LNCaP clone FGC (cell line): ENCODE measurements at places on chromosomes 12 and 14.

DNA sequence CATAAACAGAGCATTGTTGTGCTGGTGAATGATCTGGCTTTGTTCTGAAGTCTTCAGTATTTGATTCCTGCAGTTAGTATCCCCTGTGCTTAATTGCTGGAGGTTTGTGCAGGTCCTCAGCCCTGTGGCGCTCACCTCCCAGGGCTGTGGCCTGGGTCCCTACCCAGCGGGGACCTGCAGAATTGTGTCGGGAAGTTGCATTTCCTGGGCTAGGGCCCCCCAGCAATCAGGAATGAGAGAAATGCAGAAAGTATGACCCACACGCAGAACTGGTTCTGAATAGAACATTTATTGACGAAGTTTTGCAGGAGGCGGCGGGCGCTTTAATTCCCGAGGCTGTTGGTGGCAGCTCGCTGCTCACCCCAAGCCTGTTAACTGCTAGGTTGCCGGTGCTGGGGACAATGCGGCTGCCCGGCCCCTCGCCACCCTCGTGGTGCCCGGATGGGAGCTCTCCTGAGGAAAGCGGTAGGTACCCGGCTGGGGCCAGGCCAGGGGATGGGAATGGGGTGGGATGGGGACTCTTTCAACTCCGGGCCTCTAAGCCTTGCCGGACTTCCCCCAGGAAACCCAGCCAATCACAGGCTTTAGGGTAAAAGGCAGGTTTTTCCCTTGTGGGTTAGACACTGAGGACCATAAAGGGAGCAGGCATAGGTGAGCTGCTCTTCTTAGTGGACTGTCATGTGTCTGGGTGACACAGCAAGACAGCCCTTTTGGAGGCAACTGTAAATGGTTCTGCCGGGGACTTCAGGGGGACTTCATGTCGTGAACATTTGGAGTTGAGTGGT is 11.6 kb downstream of the PLEKHG3 start:
- no peak for DNase-seq

GRCh38 chr14:73208390-73208789 is 28.9 kb upstream of the PAPLN start:
- no peak for DNase-seq

- no peak for DNase-seq
These were observed 92.9 kb upstream of the TBX3 start for GRCh38 chr12:114776731-114777442.

- no peak for DNase-seq
These were observed 9.5 kb downstream of the CNTN1 start for GRCh38 chr12:40701756-40702155.

GRCh38 chr12:49200919-49201594 is 12.2 kb upstream of the TUBA1A start:
- DNase-seq = peak; percentile 49

DNA sequence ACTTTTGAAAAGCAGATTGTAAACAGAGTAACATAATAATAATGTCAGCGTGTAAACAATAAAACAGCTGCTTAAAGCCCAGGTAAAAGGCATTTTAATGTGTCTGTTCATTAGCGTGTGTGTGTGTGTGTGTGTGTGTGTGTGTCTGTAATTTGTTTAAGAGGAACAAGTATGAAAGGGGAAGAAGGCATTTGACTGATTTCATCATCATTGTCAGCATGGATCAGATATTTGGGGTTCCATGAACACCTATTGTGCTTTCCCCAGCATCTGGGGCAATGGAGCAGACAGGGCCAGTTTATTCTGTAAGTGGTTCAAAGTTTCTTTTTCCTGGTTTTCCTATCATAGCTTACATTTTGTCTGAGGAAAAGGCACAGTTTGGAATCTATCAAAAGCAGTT is 28.9 kb downstream of the SLC25A21 start:
- DNase-seq = no peak

- DNase-seq = no peak
These were observed 1211.4 kb downstream of the VRK1 start for GRCh38 chr14:98008381-98009113.

- no peak for DNase-seq
These were observed 617.5 kb downstream of the VRK1 start for GRCh38 chr14:97414718-97415098.

DNA sequence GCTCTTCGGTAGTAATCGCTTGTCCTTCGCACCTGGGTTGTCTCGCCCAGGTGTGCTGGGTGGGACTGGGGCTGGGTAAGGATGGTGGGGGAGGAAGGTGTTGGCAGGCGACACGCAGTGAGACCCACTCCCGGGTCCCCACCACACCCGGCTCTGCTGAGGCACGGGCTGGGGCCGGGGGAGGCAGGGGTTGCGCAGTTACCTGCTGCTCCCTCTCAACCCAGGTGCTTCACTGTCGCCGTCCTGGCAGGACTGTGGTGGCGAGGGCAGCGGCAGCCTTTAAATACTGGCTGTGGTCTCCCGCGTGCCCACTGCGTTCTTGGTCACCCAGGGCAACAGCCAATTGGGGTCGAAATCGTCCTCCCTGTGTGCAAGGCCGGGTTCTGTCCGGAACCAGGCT is at the start of gene CCER1:
TSS of gene CCER1 (minus strand) at position 256 of the 400 bp plus-strand sequence. CDS start 434 bp downstream, outside the sequence.
- DNase-seq = no peak

DNA sequence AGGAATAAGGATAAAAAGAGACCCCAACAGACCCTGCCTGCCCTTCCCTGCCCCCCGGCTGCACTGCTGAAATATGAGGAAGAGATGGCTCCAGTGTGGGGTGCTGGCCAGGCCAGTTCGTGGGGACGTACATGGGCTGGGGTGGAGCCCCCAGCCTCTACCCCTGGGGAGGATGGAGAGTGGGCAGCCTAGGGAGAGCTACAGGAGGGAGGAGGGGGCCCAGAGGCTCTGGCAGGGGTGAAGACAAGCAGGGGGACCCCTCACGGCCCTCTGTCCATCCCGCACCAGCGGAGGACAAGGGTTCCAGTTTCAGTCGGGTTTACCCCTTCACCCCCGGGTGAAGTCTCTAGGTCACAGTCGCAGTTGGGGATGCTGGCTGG is 11.0 kb upstream of the RPLP0 start:
- DNase-seq = no peak

DNA sequence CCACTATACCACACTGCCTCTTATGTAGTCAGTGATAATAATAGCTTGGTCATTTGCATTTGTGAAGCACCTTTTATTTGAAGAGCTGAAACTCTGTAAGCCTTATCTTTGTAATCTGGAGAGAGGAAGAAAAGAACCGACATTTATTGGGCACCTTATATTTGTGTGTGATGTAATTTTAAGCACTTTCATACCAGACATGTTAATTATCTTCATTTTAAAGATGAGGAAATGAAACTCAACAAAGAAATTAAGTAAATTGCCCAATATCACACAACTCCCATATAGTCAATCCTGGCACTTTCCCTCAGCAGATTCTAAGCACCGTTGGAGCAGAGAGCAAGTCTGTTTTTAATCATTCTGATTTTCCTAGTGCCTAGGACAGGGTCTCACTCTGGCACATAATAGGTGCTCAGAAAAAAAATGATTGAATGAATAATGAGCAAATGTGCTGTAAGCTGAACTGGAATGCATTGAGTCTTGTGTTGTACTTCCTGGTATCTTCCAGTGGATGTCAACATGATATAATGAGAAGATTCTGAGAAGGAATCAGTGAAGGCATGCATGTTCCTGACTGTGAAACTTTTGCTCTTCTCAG is 418.9 kb downstream of the ZFP36L1 start:
- no peak for DNase-seq

DNA sequence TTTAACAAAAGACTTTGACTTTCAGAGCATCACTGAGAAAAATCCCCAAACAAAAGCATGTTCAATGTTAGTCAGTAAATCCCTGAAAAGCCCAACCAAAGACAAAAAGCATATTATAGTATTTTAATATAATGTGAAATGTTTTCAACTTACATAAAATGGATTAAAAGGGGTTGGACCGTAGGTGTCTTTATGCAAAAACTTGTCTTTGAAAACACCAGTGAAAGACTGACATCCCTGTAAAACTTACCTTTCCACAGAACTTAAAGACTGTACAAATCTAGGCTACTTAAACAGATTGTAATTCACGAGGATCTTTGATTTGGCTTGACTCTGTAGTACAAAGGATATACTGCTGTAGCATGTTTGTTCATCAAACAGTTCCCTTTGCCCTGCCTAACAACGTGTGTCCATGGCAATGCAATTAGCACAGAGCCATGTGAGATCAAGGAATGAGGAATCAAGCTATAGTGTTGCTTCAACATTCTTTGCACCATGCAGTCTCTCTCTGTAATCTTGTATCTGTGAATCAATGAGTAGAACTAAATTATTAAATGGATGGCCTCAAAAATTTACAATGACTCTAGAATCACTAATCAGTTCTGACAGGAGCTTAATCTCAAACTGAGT is 138.5 kb upstream of the SYT1 start:
- DNase-seq = peak; percentile 81

DNA sequence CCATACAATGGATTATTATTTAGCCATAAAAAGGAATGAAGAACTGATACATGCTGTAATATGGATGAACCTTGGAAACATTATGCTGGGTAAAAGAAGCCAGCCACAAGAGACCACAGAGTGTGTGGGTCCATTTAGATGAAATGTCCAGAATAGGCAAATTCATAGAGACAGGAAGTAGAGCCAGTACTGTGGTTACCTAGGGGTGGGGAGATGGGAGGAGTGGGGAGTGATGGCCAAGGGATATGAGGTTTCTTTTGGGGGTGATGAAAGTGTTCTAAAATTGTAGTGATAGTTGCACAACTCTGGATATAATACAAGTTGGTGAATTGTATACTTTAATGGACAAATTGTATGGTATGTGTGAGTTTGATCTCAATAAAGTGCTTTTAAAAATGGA is 18.6 kb downstream of the JDP2 start:
- DNase-seq = no peak

GRCh38 chr12:101501410-101501995 is 26.4 kb downstream of the SPIC start:
- peak; percentile 50 for DNase-seq

GRCh38 chr14:34642595-34642994 is 12.6 kb upstream of the SNX6 start:
- DNase-seq = no peak

GRCh38 chr12:96094201-96094600 is 58.8 kb upstream of the LTA4H start:
- peak; percentile 56 for DNase-seq

DNA sequence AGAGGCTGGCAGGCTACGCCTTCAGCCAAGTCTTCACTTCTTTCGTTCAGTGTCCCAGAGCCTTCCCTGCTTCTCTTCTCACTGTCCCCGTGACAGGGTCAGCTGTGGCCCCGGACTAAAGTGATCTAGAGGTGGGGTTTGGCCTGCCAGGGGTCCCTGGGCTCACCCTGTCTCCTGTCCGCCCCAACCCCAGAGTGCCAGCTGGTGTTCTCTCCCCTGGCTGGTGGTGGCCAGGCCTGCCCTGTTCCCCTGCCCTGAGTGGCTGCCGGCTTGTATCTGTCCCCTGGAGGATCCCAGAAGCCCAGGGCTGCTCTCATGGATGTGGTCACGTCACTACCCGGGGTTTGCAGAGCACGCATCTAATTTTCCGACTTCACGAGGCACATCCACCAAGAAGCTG is 297.4 kb downstream of the GLT1D1 start:
- DNase-seq = no peak

GRCh38 chr14:34633742-34634141 is 3.8 kb upstream of the SNX6 start:
- DNase-seq = no peak

GRCh38 chr14:73823339-73823885 is 28.2 kb upstream of the PTGR2 start:
- DNase-seq = no peak

DNA sequence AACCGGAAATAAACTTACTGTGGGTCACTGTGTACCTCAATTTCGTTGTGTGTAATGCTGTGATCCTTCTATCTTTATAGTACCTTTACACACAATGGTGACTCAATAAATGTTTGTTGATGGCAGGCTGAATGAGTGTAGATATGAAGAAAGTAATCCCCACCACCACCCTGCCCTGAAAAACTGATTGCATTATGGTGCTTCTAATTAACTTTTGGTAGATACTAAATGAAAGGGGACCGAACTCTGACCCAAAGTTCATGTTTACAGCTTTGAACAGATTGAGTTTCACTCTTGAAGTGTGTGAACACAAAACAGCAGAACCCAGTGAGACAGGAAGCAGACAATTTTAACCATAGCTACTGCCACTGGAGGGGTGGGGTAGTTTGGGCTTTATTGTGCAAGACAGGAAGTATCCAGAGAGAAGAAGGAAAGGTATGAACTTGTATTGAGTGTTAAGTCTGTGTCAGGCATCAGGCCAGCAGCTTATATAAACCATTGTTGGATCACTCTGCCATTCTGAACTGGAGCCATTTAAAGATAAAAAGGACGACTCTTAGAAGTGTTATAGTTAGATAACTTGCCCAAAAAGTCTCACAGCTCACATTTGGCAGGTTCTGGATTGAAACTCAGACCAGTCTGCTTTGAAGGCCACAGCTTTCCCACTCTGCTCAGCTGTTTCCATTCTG is 197.0 kb upstream of the AMIGO2 start:
- DNase-seq = peak; percentile 13

- peak; percentile 13 for DNase-seq
These were observed 755.7 kb upstream of the USP15 start for GRCh38 chr12:61504396-61505080.

GRCh38 chr14:71481021-71481654 is 451.1 kb upstream of the RGS6 start:
- no peak for DNase-seq

GRCh38 chr12:88185988-88186387 is 43.9 kb downstream of the TMTC3 start:
- DNase-seq = peak; percentile 99

DNA sequence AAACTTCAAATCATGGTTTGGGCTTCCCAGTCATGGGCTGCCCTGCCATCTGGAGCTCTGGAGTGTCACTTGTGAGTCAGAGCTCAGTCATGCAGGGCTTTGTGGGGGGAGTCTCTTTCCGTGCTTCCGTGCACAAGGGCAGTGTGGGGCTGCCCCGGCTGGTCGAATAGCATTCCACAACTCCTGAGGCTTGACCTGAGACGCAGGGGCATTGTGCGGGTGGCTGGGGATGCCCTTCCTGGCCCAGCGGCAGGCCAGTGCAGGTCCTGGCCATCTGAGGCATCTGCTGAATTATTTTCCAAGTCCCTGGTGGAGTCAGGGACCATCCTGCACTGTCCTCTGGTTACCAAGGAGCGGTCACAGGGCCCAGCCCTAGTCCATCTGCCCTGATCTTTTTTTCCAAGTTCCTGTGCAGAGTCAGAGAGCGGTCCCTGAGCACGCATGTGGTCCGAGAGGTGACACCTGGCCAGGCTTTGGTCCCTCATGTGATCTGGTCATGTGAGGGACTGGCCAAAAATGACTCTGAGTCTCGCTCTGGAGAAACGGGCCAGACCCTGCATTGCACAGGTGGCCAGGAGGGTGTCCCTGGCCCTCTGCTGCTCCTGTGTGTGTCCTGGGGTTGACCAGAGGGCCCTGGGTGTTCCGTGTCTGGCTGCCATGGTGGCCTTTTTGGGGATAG is 167.0 kb upstream of the ALG10B start:
- DNase-seq = no peak
